ENCODE measurements at places on chromosomes 2 and 18.

GRCh38 chr2:175234153-175234552 is 52.6 kb upstream of the ATP5MC3 start:
- DNase-seq, result no peak

GRCh38 chr18:28034567-28034966 is 142.4 kb downstream of the CDH2 start:
- DNase-seq, result no peak

- no peak for DNase-seq
These were observed 241.9 kb downstream of the BCL11A start for GRCh38 chr2:60311524-60311923.

GRCh38 chr2:165562233-165562632 is 92.7 kb downstream of the CSRNP3 start:
- no peak for DNase-seq

DNA sequence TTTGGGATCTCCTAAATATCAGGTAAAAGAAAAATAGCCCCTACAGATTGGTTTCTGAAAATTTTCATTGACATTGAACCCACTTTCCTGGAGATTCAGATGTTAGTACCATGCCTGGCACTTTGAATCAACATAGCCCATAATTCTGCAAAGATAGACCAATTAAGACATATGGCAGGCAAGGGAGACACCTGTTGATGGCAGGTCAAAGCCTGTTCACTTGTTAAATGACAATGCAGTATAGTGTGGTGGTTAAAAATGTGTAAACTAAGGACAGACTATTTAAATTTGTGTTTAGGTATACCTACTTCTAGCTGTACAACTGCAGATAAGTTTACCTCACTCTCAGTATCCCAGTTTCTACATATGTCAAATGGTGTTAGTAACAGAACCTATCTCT is 178.1 kb upstream of the MMADHC start:
- DNase-seq, result no peak

DNA sequence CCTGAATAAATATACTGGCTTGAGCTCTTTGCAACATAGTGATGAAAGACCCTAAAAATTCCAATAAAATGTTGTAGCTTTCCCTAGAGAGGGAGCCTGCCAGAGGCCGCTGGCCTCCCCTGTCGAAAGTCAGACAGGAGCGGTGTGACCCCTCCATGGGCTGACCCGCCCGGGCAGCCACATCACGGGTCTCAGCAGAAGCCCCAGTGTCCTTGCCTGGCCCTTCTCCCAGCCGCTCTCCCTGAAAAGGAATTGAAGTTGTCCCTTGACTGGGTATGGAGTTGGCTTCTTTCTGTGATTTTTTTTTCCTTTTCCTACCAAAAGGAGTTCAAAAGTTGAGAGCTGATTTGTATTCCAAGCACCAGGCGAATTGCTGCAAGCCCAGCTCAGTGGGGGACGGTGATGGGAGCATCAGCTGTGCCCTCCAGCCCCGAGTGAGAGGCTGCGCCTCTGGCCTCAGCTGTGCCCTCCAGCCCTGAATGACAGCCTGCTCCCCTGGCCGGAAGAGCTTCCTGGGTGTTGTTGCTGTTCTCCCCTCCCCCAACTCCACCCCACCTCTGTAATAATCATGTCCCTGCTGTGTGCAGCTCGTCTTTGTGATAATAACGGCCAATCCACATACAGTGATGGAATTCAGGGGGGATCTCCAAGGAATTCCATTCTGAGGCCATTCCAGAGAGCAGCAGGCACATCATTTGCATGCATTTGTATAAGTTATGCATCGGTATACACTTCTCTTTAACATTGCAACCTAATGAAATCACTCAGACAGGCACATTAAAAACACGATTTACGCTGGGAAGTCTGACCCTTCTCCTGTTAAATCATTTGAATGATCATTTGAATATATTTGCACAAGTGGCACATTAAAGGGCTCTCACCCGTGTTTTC is 501.0 kb downstream of the EIPR1 start:
- DNase-seq, result no peak

DNA sequence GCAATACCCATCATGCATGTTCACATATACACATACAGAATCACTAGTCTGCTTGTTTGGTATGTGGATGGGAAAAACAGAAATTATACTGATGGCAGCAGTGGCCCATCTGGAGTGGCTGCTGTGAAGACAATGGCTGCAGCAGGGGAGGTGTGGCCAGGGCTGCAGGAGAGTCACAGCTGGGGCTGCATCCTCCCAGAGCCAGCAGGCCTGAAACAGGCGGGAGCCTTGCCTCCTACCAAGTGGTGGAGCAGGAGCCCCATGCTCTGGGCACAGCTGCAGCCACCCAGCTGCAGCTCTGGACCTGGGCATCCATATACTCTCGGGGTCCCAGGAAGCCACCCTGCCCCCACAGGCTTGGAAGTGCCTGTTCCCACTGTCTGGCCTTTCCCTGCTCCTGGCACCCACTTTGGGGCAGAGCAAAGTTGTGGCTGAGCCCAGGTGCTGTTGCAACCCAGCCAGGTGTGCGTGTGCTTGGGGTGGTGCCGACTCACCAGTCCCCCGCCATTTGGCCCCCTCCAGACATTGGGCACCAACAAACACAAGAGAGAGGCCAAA is 136.6 kb downstream of the SPAG16 start:
- no peak for DNase-seq

DNA sequence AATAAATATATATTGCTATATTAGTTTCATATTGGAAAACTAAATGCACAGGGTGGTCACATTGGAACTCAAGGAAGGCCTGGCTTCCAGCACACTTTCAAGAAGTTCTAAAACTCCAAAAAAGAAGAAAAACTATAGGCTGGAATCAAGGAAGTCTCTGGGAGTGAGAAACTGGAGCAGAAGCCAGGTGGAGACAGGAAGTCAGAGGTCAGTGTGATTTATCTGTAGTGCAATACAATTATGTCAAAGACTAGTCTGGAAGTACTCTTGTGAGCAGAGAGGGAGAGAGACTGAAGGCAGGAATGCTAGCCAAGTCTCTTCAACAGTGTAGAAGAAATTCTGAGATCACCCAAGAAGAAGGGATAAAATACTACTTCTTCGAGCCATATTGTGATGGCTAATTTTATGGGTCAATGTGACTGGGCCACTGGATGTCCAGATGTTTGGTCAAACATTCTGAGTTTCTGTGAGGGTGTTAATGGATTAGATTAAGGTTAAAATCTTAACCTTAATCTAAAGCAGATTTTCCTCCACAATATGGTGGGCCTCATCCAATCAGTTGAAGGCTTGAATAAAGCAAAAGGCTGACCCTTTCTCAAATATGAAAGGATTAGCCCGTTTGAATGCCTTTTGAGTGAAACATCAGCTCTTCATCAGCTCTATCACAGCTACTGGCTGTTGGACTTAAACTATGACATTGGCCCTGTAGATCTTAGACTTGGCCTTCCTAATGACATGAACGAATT is 208.0 kb downstream of the TDRD15 start:
- DNase-seq, result no peak

DNA sequence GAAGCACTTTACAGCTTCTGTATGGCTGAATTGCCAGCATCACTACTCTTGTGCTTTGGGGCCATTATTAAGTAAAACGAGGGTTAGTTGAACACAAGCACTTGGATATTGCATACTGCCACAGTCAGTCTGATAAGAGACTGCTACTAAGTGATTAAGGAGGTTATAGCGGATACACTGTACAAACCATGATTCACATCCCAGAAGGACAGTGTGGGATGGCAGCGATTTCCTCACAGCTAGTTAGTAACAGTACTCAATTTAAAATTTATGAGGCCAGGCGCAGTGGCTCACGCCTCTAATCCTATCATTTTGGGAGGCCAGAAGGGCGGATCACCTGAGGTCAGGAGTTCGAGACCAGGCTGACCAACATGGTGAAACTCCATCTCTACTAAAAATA is 2.6 kb upstream of the BMPR2 start:
- no peak for DNase-seq

DNA sequence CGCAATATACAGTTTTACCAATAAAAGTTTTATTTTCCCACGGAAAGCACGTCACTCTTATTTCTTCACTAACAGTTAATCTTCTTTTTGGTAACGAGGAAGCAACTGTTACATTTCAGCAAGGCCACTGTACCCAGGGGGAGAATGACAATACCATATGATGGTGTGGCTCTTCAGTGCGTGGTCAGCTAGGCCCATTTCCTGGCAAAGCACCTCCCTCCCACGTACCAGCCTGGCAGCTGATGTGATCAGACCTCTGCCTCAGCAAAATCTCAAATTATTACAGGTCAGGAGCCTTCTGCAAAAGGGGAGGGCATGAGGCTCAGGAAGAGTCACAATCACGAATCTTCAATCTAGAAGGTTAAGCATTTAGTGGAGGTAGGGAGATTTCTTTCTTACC is 55.4 kb downstream of the KLF7 start:
- no peak for DNase-seq

GRCh38 chr2:208407667-208408066 is 1.1 kb downstream of the PTH2R start:
- no peak for DNase-seq

DNA sequence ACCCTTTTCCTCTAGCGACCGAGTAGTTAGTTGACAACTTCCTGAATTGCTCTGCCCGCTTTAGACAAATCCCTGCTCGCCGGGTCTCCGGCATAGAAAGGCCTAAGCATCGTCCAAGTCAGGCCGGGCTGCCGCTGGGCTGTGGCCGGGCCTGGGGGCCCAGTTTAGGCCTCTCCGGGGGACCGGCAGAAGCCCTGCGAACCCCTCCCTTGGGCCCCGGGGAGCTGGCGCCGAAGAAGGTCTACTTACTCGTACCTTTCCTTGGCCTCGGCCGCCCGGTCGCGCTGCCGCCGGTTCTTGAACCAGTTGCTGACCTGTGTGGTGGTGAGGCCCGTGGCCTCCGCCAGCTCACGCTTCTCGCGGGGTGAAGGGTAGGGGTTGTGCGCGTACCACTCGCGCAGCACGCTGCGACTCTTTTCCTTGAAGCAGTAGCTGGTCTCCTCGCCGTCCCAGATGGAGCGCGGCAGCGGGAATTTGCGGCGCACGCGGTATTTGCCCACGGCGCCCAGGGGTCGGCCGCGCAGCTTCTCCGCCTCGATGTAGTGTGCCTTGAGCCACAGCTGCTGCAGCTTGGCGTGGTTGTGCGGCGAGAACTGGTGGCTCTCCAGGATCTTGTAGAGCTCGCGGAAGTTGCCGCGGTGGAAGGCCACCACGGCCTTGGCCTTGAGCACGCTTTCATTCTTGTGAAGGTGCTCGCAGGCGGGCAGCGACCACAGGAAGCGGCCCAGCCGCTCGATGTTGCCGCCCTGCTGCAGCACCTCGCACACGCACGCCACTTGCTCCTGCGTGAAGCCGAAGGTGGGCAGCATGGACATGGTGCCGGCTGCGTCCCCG is 739 bp downstream of the SIX2 start:
- DNase-seq, result no peak

GRCh38 chr2:103361712-103362111 is 599.9 kb downstream of the TMEM182 start:
- no peak for DNase-seq

DNA sequence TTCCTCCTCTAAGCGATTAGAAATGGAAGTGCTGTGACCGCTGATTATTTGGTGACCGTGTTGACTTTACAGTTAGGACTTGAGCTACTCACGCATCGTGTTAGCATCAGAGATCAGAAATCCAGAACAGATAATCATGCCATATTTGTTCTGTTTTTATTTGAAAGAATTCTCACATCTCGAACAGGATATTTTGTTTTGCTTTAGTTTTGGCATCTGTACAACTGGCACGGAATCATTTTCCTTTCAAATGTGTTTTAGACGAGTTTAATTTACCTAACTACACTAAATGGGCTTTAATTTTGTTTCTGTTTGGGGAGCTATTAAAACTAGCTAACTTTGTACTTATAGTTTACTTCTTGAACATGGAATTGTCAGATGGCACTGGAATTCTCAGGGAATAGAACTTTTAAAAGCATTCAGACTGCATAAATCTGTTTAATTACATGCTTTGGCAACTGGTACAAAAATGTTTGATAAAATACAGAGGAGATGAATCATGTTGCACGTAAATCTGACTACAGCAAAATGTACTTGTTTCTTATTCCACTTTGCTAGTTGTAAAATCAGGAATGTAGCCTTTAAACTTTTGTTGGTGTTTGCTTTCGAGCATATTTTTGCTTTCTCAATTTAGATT is 1.4 kb downstream of the ITPRID2 start:
- no peak for DNase-seq

GRCh38 chr2:241891988-241892298 is 22.4 kb downstream of the RTP5 start:
- no peak for DNase-seq

DNA sequence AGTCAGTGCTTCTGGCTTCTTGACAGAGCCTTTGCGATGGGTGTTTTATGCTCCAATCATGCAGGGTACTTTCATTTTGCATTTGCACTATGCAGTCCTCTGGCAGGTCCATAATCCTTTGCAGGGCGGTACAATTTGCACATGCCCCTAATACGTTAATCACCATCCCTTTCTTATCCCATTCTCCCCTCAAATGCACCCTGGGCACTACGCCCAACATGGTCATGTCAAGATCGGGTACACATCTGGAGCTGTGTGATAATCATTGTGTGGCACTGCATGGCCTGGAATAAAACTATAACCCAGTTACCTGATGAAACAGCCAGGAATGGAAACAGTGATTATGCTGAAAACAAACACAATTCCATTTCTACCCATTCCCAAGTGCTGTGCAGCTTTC is 27.7 kb downstream of the LOXHD1 start:
- DNase-seq, result no peak

DNA sequence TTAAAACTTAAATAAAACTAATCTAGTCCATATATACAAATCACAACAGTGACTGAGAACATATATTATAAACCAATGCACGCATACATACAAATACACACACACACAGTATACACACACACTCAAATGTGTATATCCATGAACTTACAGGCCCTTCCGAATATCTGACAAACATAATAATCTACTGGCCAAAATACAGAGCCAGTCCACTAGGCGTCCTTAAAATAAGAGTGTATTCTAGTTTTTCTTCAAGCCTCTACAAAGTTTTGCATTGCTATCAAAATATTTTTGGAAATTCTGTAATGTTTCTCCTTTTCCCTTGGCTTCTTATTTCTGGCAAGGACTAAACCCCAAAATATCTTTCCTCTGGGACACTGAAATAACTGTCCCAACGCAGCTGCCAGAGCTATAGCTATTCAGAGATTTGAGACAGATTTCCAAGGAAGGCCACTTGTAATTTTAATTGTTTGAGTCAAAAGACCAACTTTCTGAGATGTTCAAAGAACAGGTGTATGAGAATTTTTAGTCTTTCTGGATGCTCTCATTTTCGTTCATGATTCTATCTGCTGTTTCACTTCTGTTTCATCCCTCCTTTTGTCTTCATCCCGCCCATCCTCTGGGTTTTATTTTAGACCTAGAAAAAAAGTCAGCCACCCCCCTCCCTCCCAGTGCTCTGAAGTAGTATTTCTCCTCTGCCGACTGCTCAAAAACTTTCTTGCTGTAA is 24.1 kb upstream of the SP3 start:
- no peak for DNase-seq

GRCh38 chr2:136085453-136086209 is 32.3 kb downstream of the CXCR4 start:
- DNase-seq, result no peak

GRCh38 chr18:39051013-39051412 is 1485.4 kb upstream of the CELF4 start:
- no peak for DNase-seq

All from stimulated activated CD4-positive, alpha-beta T cell treated with anti-CD3 and anti-CD28 coated beads, Interleukin-2, amount 100 ng/mL, for 4 hours (primary cell).